IPS DF 6.9 (cell line): ENCODE measurements at places on chromosomes 7 and 10.

DNA sequence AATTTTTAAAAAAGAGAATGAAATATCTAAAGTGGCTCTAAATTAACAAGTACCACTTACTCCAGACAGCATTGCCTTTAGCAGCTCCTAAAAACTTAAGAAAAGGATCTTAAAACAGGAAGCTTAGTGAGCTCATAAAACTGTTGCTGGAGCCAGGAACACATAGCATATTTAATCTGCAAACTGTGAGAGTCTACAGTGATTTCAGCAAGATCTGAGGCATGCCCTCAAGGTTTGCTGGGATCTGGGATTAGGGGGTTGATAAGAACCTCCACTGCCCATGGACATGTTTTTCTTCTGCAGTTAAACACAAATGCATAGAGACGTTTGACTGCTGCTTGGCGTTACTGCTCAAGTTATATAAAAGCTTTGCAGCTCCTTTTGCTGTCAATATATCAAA lies 3.8 kb downstream of the GLI3 start:
- DNase-seq, result no peak

DNA sequence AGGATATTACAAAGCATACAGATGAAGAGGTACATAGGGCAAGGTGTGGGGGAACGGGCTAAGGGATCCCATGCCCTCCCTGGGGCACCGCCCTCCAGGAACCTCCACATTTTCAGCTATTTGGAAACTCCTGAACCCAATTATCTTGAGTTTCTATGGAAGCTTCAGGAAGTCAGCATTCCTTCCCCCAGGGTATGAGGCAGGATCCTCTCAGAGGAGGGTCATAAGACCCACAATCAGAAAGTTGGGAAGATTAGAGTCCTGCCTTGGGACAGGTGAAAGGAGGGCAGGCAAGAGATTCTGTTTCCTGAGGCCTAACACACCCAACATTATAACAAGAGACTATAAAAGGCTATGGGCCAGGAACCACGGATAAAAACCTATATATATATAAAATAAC lies 98.0 kb downstream of the RALA start:
- DNase-seq, result no peak

DNA sequence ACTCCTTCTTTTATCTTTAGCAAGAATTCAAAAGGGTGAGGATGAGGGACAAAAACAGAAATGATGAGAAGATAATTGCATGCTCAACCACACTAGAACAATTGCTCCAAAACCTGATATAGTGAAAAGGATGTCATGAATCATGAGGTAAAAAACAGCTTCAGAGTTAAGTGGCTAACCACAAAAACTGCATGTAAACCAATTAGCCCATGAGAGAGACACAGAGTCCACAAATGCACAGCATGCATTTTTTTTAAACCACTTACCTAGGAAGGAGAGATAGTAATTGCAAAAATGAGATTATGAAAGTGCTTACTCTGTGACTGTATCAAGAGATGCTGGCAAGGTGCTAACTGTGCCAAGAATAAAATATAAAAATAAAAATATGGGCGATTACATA lies 132.9 kb downstream of the MBL2 start:
- DNase-seq, result no peak

- no peak for DNase-seq
Observed at GRCh38 chr7:113281223-113281622, 162.9 kb upstream of the SMIM30 start.

GRCh38 chr7:44194069-44194468 lies 4.8 kb upstream of the GCK start:
- no peak for DNase-seq

DNA sequence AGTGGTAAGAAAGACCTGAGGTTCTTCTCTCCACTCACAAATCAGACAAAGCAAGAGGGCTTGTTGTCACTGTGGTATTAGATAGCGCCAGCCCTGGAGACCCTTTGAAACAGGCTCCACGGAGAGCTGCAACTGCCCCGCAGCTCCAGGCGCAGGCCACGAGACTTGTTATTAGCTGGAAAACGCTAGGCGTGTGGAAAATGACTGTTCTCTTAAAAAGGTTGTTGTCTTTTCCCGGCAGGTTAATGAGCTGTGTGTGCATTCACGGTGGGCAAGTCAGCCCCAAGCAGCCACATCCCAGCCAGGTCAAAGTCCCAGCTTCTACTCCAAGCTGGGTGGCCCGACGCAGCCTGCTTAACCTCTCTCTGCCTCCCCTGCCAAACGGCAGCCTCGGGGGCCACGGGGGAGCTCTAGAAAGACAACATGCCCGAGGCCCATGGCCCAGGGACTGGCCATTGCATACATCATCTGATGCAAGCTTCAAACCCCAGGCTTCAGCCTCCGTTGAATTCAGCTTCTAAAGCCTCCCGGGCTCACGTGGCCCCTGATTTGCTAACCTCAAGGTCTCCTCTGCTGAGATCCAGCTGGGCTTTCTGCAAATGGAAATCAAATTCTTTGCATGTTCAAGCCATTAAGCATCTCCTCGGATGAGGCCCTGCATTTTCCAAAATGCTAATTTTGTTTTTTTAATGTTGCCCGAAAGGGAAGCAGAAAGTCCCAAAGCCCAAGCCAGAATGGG lies 61.3 kb upstream of the DNAAF5 start:
- DNase-seq, result peak; percentile 35

GRCh38 chr10:25382029-25382810 lies 207.4 kb downstream of the GPR158 start:
- DNase-seq, result no peak

- no peak for DNase-seq
Observed at GRCh38 chr7:130703851-130704250, 17.5 kb upstream of the TSGA13 start.

DNA sequence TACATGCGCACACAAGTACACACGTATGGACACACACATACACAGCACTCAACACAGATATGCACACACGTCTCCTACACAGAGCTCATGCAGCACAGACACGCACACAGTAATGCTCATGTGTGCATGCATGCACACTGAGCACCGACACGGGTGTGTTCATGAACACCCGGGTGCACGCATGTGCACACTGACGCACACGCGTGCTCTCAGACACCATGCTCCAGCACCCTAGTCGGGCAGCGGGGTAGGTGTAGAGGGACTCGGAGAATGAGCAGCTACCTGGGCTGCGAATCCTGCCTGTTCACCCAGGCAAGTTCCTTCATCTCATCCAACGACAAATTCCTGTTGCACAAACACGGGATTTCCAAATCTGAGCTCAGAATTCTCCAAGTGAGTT lies 184.7 kb downstream of the MAD1L1 start:
- DNase-seq, result no peak

DNA sequence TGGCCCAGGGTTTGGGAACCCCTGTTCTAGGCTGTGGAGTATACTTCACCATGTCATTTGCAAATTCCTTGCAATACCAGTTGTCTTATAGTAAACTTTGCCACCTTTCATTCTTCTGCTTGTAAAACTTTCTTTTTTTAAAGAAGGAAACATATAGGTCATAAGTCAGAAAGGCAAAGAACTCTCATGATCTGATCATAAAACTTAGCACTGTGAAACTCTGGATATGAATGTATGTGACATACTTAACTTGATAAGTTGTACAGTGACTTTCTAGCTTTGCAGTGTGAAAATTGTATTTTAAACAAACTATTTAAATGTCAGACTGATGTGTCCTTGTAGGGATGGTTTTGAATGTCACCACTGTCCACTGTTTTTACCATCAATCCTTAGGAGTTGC lies 31.0 kb upstream of the SAMD9L start:
- DNase-seq, result no peak

- DNase-seq, result no peak
Observed at GRCh38 chr7:36265680-36266079, 112.6 kb downstream of the EEPD1 start.

DNA sequence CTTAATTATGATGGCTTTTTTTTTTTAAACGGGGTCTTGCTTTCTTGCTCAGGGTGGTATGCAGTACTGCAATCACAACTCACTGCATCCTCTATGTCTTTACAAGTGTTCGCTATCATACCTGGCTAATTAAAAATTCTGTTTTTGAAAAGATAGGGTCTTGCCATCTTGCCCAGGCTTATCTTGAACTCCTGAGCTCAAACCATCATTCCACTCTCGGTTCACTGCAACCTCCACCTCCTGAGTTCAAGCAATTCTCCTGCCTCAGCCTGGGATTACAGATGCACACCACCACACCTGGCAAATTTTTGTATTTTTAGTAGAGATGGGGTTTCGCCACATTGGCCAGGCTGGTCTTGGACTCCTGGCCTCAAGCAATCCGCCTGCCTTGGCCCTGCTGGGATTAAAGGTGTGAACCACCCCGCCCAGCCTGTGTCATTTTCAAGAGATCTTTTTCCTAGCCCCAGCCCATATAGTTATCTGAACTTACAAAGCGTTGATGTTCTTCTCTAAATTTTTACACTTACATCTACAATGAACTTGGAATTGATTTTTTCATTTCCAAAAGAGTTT lies 6.0 kb downstream of the HNRNPF start:
- DNase-seq, result no peak

DNA sequence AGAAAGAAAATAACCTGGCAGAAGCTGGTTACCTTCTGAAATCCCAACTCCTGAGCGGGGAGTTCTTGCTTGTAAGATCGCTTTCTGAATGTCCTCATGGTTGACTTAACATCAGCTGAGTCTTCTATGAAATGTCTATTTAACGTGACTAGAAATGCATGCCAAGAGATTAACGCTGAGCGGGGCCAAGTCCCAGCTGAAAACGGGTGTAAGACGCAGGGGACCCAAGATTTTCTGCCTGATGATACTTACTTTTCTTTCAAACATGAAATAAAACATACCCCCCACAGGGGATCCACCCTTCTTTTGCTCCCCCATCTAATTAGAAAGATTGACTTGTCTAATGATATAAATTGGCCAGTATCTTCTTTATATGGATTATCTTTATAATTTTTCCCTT lies 14.9 kb downstream of the OR9A2 start:
- DNase-seq, result no peak

GRCh38 chr10:25505466-25505865 lies 330.7 kb downstream of the GPR158 start:
- no peak for DNase-seq

DNA sequence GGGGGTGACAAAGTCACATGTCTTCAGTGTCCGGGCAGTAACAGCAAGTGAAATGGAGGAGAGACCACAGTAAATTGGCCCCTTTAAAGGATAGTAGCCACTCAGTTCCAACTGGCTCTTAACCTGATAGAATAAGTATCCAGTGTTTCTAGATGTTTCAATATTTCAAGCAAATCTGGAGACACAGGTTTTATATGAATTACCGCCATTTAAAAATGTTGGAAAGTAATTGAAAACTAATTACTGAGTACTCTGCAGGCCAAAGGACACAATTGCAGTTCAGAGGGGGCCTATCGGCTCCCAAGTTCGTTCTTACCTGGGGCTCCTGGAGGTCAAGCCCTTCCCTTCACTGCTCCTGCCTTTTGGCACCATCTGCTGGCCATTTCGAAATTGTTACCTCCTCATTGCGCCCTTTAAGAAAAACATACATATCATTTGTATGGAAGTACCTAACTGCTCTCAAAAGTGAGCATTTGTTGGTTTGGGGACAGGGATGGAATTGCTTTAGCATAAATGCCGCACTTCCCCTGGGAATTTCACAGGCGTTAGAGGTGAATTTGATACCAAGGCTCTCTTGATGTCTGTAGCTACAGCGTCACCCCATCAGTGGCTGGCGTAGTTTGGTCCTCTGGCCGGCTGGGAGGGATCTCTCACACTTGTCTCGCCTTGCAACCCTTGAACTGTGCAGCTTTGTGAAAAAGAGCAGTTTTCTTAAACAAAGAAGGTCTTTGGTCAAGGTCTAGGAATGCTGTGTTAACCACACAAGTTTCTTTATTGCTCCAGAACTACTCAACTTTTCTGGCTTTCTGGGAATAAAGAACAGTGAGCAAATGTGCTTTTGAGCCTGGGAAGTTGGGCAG lies 220.0 kb downstream of the ARHGAP21 start:
- DNase-seq, result peak; percentile 63

DNA sequence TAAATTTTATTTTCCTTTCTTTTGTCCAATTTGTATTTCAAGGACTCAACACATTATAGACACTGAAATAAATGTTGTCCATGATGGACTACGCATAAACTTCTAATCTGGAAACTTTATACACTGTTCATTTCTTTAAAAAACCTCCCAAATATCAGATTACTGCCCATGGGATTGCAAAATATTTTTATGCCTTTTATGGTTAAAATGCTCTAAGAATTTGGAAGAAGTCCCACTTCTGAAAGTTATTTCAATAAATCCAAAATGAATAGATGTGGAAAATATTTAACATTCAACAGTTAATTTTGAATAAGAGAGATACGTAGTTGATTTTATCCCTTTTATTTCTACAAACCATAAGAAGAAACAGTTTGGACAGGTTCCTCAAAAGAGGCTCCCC lies 46.1 kb downstream of the CABCOCO1 start:
- no peak for DNase-seq

DNA sequence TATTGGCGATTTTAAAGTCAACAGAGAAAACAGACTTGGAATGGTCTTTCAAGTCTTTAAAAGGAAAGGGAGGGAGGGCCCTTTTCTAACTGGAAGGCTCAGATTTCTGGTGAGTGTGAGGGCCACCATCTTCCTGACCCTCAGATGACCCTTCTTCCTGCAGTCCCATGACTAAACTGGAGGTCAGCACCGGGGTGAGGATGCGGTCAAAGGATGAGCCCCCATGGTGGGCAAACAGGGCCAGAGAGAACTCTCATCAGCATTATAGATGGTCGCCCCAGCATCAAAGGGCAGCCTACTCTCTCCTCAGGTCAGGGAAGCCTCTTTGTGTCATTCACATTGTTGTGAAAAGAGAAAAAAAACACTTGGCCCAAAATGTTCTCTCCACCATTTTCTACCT lies 219.2 kb downstream of the LRMDA start:
- DNase-seq, result no peak

- no peak for DNase-seq
Observed at GRCh38 chr7:21939858-21940372, 5.8 kb downstream of the CDCA7L start.
